Uterus (tissue), 4 donors: ENCODE measurements at places on chromosomes 7 and 10.

GRCh38 chr7:96710544-96710943 is 898 bp upstream of the SEM1 start:
- DNase-seq, result no peak

- no peak for DNase-seq
Observed at GRCh38 chr10:35386594-35387174, 50.4 kb downstream of the CCNY start.

DNA sequence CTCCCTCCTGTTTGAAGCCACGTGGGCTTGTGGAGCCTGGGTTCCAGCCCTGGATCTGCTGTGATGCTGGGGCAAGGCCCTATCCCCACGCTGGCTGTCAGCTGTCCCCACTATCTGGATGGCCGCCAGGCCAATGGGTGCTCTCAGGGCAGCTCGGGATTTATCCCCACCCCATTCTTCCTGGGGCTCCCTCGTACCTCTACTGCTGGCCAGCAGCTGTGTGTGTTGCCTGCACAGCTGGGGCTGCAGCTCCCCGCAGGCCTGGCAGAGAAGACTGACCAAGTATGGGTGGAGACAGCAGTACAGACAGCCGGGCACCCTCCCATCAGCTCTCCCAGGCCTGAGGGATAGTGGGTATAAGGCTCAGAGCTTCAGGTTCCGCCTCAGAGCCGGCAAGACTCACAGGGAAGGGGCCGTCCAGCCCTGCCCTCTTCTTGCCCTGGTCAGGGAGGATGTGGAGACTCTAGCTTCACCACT is 13.6 kb downstream of the CLIP2 start:
- DNase-seq, result no peak

GRCh38 chr7:39300276-39300675 is 265.9 kb upstream of the YAE1 start:
- no peak for DNase-seq

- no peak for DNase-seq
Observed at GRCh38 chr10:27626890-27627289, 118.7 kb downstream of the MKX start.

- DNase-seq, result no peak
Observed at GRCh38 chr10:61301575-61301974, 151.6 kb downstream of the TMEM26 start.

DNA sequence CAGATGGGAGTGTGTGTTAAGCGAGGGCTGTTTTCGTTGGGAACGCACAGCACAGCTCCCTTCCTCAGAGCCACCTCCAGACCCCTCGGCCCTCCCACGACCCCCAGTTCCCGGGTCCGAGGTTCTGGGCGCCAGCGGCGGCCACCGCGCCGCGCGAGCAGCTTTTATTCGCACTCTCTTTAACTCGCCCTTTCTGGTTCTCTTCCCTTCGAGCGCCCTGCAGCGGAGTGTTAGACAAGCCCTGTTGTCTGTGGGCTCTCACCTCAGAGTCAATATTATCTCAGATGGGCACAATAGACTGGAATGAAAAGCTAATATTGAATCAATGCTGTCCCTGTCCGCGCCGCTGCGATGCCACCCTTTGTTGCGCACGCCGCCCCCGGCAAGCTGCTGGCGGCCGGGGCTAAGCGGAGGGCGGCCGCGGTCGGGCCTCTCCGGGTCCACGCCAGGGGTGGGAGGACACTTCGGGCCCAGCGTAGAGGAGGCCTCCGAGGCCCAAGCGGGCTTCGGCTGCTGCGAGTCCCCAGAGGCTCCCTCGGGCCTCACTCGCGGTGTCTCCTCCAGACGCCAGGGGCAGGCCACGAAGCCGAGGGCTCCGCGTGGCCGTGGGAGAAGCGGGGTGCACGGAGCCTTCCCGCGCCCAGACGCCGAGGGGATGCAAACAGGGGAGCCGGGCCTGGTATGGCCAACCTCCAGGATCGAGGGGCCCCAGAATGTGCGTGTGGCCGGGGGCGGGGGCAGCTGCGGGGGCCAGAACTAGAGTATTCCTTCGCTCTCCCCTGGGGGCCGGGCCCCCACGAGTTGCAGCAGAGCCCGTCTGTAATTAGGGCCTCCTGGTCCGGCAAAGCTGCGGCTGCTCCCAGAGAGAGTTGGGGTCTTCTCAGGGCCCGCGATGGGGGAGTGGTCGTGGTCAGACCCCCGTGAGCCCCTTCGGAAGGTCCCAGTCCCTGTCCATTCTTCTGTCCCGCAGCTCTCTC is 7.9 kb upstream of the EMX2 start:
- no peak for DNase-seq

- peak; percentile 53 for DNase-seq
Observed at GRCh38 chr10:4656576-4657194, 169.3 kb upstream of the AKR1E2 start.

DNA sequence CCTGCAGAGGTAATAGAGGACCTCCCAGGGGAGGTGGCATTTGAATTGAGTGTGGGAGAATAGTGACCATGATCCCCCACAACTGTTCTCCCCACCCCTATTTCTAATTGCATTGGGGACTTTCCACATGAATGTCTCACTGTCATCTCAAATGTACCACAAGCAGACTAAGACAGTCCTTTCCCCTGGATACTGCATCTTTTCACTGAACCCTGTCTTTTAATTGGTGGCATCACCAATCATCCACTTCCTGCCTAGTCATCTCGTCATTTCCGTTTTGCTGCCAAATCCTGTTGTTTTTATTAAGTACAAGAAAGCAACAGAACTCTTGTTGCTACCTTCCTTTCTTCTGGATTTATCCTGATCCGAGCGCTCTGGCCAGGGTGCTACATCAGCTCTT is 120.3 kb downstream of the NRP1 start:
- DNase-seq, result no peak

GRCh38 chr10:123154711-123155505 is 706 bp downstream of the BUB3 start:
- no peak for DNase-seq

- no peak for DNase-seq
Observed at GRCh38 chr7:4268040-4268965, 413.8 kb upstream of the FOXK1 start.

DNA sequence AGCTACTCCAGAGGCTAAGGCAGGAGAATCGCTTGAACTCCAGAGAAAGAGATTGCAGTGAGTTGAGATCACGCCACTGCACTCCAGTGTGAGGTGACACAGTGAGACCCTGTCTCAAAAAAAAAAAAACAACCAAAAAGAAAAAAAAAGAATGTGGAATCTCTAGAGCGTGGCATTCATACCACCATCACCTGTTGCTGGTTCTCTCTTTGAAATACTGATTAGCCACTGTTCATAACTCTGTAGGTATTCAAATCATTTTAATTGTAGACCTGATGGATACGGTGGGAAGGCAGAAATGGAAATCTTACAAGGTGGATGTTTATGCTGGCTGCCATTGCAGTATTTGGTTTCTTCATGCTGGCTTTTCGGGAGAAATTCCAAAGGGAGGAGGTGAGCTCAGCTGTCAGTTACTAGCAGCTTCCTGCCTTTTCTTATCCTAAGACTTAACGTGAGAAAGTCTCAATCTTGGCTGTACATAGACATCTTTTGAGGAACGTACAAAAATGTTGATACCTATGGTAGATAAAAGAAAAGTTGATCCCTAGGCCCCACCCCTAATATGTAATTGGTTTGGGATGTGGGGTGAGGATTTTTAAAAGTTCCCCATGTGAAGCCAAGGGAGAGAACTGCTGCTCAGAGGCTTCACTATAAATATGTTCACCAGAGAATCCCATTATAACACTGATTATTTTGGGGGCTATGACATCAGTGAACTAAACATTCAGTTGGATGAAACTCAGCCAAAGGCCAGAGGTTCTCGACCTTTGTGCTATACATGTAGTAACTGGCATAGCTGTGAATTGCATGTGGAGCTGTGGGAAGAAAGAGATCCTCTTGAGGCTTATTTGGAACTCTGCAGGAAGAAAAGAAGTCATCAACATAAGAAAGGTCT is 26.9 kb upstream of the MKLN1 start:
- no peak for DNase-seq

GRCh38 chr10:35448687-35449662 is 112.7 kb downstream of the CCNY start:
- no peak for DNase-seq

DNA sequence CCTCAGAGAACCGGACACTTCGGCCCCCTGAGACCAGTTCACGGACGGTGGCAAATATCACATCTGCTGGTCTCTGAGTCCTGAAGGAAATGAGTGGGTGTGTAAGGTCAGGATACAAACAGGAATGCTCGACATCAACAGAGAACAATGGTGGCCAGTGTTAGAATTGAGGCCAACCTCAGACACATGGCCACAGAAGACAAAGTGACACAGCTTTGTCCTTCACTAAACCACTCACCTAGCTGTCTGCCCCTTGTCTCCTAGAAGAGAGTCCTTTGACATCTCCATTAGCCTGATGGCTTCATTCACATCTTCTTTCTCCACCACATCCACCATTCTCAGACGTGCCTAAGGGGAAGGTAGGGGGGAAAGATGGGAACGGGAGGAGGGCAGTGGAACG is 4.3 kb downstream of the COPS6 start:
- DNase-seq, result no peak

DNA sequence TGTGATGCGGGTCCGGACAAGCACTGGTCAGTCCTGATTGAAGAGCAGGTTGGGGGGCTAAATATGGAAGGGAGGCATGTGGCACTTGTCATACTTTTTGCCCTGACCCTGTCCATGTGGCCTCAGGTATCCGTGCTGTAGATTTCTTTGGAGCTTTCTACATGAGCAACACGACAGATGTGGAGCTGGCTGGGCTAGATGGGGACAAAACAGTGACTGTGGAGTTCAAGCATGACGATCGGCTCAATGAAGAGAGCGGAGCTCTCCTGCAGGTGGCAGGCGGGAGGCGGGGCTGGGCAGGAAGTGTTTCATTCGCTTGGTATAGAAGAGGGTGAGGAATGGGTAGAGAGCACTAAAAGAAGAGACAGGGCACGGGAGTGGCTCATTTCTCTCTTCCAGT is 13.0 kb upstream of the CHCHD1 start:
- no peak for DNase-seq

DNA sequence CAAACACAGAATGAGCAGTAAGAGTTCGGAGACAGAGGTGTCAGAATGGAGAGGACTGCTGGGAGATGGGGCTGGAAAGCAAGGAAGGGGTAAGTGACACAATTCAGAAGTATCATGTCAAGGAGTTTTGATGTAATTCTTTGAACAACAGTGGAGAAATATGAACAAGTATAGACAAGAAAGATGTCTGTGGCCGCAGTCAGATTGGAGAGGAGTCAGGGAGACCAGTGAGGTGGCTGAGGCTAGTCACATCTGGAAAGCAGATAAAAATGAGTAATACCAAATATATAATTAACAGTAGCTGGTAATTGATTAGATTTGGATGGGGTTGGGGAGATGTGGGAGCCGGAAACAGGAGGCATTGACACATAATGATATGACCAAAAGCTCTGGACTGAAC is 540.9 kb downstream of the SUGCT start:
- DNase-seq, result no peak

- no peak for DNase-seq
Observed at GRCh38 chr10:86967481-86967941, 771 bp upstream of the ADIRF start.

DNA sequence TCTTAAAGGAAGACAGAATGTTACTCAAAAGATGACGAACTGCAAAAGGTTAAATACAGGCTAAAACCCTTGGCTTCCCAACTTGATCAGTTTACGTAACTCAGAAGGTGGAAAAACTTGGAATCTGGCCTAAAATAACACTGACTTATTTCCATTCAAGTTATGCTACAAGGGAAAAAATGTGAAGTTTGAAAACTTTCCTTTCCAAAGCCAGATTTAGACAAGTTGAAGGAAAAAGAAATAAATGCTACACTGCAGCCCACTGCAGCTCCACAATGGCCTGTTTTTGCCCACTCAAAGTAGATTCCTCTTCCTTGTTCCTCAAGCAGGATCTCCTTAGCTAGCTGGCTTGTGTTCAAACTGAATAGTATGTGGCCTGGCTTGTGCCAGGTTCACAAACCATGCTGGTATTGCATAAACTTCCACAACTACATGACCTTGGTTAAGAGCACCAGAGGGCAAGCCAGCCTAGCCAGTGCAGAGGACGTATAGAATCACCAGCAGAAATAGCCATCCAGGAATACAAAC is 166.2 kb downstream of the CPEB3 start:
- no peak for DNase-seq

DNA sequence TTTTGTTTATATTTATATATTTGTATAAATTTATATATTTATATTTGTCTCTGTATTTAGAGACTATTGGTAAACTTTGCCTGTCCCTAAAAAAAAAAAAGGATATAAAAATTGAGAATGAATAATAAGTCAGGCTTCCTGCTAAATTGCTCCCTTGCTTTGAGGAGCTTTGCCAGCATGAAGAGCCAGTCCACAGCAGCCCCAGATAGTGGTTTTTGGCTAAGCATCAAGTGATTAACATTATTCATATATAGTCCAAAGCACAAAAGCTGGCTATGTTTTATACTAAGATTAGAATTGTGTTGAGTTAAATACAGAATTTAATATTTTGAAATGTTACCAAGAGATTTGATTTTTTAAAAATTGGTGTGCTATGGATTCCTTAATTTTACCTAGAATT is 264.9 kb upstream of the FERD3L start:
- DNase-seq, result no peak

DNA sequence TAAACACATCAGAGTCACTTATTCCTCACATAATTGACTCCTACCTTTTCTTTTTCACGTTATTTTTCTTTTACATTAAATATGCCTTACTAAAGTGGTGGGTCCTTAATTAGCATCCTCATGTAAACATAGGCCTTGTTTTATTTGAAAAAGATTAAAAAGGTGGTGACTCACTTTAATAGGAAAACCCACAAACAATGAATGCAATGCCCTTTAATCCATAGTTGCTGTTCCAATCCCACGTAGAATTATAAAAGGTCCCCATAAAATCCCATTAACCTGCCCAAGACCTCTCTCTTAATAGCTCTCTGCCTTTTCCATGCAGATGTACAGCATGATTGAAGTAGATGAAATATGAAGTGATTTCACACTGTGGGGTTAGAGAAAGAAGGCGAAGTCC is 32.2 kb downstream of the SLC16A12 start:
- no peak for DNase-seq

GRCh38 chr7:122637784-122638183 is 61.1 kb downstream of the RNF133 start:
- DNase-seq, result no peak

- no peak for DNase-seq
Observed at GRCh38 chr7:133977409-133978274, 149.5 kb upstream of the LRGUK start.

DNA sequence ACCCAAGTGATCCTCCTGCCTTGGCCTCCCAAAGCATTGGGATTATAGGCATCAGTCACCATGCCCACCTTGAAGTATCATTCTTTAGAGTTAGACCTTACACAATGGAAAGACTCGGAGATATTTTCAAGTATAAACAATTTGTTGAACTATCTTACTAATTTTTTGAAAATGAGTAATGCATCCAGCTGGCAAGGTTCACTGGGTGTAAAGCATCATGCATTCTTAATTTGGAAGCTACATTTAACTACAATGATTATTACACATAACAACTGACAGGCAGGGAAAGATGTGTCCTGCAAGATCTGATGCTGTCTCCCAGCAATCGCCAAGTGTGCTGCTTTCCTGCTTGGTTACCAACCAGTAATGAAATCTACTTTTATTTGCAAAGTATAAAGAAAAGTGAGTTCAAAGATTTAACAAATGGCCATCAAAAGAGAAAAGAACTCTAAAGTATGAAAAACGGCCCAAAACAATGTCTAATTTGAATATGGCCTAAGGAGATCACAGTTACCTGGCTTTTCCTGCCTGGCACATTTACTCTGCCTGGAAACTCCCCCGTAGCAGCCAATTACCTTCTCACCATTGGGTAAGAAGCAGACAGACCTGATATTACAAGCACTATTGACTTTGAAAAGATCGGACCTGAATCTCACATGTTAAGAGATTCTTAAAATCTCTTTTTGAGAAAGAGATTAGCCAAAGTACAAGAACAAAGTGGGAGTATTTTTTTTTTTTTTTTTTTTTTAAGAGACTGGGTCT is 59.3 kb upstream of the NMT2 start:
- no peak for DNase-seq
